ENCODE measurements at places on chromosomes 1 and 21. TPM values are rescaled to one million over a fixed set of nuclear protein-coding genes. Genes with fewer than 3 reads are reported as not detected.

DNA sequence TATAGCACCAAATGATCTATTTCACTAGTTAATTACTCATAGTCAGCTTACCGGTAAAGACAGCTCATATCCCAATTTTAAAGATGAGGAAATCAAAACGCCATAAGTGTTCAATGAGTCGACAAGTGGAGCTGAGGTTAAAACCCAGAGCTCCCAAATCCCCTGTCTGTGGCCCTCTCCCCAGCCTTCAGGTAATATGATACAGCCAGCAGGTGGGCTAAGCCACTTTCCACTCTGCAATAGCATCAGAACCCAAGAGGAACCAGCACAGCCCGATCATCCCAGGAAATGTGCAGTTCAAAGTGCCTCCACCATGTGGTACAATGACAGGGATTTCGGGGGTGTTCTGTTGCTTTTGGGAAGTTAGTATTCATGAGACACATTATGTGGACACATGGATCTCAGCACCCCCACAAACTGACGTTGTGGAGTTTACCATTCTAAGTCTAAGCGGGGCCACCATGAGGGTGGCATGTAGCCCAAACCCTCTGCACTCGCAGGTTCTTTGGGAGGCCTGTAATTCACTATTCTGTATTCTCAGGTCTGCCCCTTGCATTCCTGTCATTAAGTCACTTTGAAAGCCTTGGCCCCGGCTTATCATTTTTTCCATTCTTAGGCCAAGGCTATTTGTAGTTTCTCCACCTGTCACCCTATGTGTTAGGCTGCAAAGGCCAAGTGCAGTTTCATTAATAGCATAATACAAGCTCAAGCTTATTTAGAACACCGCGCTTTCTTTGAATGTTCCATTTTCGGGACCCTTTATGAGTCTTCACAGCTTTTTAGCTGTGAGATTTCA lies 26.3 kb upstream of the ACTN2 start:
- no peak for DNase-seq

GRCh38 chr1:112528076-112528475 lies 19.3 kb downstream of the WNT2B start:
- no peak for DNase-seq

- no peak for DNase-seq
Measured at GRCh38 chr21:37006486-37007291, at the start of gene RIPPLY3. Gene RIPPLY3 (plus strand): TSS chr21:37006702. CDS start chr21:37006773, 71 bp downstream.

DNA sequence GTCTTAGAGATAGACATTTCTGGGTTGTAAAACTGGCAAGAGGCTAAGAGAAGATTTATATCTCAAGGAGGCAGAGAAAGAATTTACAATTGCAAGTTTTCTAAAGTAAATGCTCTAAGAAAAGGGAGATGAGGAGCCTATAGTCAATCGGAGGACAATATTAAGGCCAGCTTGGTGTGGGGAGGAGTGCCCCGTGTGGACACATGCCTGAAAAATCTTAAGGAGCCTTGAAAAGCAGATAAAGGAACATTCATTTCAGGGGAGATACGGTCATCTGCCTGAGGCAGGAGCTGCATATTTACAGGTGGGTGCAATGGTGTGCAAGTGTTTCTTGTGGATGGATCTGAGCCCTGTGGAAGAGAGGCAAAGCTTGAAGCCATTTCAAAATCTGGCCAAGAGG lies 25.6 kb downstream of the FCRL2 start:
- no peak for DNase-seq

- no peak for DNase-seq
Measured at GRCh38 chr1:214300149-214300780, 19.3 kb downstream of the SMYD2 start.

DNA sequence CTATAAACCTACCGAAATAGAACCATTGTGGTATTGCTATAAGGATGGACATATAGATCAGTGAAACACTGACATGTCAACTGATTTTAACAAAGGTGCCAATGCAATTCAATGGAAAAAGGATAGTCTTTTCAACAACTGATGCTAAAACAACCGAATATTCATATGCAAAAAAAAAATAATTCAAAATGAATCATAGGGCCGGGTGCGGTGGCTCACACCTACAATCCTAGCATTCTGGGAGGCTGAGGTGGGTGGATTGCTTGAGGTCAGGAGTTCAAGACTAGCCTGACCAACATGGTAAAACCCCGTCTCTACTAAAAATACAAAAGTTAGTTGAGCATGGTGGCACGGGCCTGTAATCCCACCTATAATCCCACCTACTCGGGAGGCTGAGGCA lies 23.9 kb downstream of the HSF2BP start:
- DNase-seq = no peak

DNA sequence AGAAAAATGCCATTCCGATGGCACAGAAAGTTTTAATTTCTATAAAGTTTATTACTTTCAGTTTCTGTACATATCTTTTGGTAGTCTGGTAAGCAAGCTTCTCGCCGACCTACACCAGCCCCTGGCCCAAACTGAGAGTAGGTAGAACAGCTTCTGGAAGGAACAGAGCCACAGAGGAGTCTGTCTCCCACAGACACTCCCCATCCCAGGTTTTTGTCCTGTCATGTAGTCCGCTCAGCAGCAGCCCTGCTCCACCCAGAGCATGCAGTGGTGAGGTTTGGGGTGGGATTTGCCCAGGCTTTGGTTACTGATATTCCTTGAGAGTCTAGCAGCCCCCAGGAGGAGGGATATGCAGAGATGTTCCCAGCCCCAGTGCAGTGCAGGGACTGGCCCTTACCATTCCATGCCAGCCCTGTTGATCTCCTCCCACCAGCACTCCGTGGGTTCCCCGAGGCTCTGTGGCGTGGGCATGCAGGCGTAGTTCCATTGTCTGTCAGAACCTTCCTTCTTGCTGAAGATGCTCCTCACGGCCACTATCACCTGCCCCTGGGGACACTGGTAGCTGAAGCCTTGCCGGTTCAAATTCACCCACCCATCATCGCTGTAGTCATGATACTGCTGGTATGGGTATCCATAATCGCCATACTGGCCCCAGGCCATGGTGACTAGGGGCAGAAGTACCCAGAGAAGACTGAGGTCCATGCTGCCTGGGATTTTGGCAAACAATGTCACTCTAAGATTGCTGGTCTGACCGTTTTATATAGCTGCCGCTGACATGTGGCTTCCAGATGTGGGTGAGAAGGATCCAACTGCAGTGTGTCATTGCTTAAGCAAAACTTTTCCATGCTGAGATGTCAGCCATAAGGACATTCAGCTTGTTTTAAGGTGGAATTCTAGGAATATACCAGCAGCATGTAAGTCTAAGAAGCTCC lies at the start of gene DPT:
TSS of gene DPT (minus strand) at position 734 of the 932 bp plus-strand sequence. CDS start at position 702, 32 bp downstream.
- no peak for DNase-seq

GRCh38 chr1:235557495-235557894 lies 53.2 kb upstream of the B3GALNT2 start:
- DNase-seq = peak; percentile 36

DNA sequence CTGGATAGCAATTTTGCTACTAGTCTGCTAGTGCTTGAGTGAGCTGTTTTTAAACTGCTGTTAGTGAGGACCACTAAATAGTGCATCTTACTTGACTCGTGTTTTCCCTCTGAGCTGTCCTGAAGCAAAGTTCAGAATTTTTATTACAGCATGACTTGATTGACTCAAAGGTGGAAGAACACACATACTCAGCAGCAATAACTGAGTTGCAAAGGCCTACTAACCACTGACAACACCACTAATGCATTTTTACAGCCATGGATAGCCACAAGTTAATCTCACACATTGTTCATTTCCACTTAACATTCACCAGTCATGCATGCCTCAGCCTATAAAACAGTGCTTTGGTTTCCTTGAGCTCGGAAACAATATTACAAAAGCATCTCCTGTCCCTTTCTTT lies 148.7 kb downstream of the RUNX1 start:
- no peak for DNase-seq

DNA sequence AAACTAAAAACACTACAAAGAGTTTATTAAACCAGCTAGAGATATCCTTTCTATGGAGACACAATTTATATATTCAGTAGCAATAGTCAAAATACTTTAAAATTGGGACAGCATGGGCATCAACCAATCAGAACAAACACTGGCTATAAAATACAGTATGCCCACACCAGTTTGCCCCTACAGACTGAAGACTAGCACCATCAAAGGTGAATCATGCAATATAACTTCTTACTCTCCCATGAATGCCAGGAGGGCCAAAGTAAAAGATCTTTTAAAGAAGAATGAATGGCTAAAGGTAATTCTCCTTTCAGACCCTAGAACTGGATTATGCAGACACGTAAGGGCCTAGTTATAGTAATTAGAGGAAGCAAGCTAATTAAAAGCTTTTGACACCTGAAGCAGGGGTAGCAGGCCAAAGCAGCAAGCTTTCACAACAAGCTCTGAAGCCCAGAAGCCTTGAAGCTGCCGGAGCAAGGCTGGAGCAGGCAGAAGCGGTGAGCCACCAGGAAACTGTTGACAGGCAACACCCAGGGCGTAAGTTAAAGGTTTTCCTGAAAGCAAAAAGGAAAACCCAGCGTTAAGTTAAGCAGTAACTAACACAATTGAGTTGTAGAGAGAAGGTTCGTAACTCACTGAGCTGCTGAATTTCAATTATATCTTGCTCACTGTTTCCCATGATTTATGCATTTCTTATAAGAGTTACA lies 99.3 kb downstream of the CDC42BPA start:
- DNase-seq = no peak

GRCh38 chr1:165896277-165896676 lies 68.9 kb downstream of the UCK2 start:
- DNase-seq = no peak

DNA sequence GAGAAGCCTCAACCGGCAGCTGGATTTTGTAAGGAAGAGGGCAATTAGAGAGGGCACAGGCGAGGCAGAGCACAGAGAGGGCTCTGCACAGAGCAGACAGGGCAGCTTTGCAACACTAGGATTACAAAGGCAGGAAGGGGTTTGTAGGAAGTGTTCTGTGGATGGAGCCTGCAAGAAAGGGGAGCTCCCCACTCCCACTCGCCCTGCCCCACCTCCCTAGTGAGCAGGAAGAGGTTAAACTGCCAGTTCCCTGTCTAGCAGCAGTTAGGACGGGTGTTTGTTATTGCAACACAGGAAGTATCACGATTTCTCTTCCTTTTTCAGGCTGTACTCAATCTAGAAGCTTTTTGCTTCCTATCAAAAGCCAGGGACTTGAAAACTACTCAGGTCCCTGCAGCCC lies 63.3 kb upstream of the LRRC8D start:
- DNase-seq = peak; percentile 72

DNA sequence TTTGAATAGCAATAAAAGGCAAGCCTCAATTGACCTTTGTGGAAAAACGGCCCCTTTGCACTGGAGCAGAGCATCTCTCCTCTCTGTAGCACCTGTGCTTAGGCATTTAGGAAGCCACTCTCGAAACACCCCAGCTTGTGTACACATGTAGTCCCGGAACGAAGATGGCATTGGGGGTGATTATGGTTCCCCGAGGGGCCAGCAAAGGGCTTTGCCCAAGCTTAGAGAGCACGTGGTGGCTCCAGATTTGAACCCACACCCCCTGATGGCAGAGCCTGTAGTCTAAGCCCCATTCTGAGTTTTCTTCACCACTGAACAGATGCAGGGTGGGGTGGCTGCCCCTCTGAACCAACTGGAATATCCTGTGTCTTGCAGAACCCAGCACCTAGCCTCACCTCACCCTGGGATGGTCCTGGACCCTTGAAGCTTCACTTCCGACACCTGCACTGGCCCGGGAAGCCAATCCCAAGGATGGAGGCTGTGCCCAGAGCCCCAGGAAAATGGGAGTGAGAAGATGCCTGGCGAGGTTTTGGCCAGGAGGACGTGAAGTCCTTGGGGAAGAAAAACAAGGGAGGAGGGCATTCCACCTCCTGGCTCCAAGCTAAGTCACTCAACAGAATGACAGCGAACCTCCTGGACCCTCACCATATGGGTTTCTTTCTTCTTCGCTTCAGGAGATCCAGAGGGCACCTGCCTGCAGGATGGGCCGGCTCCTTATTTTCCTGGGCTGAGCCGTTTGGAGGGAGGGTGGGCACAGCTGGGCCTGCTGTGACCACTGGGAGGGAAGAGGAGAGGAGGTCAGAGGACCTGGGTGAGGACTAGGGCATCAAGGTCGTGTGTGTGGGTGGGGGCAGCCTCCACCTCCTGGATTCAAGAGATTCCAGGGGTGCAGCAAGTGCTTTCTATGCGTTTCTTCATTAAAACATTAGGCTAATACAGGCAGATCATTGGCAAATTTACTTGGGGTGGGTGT lies 37.7 kb downstream of the IGFN1 start:
- no peak for DNase-seq

GRCh38 chr1:204074274-204075138 lies 1.6 kb downstream of the SOX13 start:
- DNase-seq = no peak

AQP10 gene
- total RNA-seq = not detected

PDE9A gene
- total RNA-seq = 6.1 TPM

DBT gene
- total RNA-seq = 10.7 TPM

LEMD1 gene
- total RNA-seq = 0.52 TPM

Data from activated CD4-positive, alpha-beta T cell treated with anti-CD3 and anti-CD28 coated beads, Interleukin-2, amount 10 ng/mL, durations not matched to agents 7 days and 5 days (primary cell).